Kasumi-1 (cell line): ENCODE measurements at places on chromosomes 12 and 14.

GRCh38 chr14:36315159-36315853, 5.1 kb downstream of the MBIP start:
- no peak for DNase-seq

- DNase-seq = peak; percentile 3
Observed at GRCh38 chr14:92880851-92881250, 42.1 kb upstream of the CHGA start.

DNA sequence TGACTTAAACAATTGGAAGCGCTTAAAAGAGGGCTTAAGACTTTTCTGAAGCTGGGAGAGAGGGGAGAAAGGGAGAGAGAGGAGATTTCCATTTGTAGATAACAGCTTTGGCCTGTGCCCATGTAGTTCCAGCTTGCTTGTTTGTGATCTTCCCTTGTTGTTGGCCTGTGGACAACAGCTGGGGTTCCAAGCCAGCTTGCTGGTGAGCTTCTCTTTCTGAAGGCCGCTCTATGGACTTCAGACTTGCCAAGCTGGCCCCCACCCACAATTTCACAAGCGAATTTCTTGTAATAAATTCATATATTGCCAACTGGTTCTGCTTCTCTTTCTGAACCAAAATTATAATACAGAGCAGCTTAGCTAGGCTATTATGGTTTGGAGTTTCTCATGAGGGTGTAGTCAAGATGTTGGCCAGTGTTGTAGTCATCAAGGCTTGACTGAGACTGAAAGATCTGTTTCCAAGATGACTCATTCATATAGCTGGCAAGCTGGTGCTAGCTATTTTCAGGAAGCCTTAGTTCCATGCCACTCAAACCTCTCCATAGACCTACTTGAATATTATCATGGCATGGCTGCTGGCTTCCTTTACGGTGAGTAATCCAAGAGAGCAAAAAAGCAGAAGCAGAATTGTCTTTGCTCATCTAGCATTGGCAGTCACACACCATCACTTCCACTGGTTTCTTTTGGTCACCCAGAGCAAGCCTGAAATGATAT, 89.4 kb downstream of the ATP23 start:
- DNase-seq = peak; percentile 57

- DNase-seq = no peak
Observed at GRCh38 chr14:95140060-95140858, 17.1 kb downstream of the DICER1 start.

DNA sequence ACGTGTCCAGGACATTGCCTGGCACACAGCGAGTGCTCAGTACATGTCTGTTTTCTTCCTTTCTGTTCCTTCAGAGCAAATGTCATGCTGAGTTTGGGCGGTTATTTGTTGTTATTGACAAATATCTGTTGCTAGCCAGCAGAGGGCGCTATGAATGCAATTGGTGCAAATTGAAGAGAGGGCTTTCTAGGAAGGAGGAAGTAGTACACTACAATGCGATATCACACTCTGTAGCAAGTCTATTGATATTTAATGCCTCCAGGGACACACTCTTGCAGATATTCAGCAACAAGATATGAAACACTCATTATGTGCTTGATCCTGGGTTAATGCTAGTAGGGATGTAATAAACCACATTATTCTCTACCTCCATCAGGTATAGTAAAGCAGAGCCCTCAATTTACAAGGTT, 267.3 kb upstream of the SRRM4 start:
- peak; percentile 67 for DNase-seq

GRCh38 chr12:98352218-98352811, 163.1 kb upstream of the TMPO start:
- no peak for DNase-seq

DNA sequence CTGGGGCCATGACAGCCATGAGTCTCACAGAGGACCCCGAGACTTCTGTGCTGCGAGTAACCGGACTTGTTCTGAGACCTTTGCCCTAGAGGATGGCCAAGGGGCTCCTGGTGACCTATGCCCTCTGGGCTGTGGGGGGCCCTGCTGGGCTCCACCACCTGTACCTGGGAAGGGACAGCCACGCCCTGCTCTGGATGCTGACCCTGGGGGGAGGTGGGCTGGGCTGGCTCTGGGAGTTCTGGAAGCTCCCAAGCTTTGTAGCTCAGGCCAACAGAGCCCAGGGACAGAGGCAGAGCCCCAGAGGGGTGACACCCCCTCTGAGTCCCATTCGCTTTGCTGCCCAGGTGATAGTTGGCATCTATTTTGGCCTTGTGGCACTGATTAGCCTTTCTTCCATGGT, 2.1 kb downstream of the DNAJC22 start:
- no peak for DNase-seq

DNA sequence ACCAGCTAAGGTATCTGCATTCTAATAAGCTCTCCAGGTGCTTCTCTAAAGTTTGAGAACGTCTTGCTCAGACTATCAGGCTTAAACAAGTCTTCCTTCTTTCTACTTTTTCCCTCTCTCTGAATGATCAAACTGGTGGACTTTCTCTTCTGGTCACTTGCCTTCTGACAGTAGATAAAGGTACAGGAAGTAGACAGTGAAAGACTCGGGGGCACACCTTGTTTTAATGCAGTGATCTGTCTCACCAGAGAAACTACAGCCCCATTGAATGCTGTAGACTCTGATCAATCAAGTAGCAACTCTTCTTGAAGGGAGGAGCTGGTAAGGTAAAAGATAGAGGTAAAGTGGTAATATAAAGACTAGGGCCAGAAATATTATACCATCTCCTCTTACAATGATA, 48.1 kb upstream of the ATXN7L3B start:
- DNase-seq = no peak

GRCh38 chr14:102575160-102575845, 17.1 kb upstream of the RCOR1 start:
- no peak for DNase-seq

- DNase-seq = peak; percentile 70
Observed at GRCh38 chr14:20499108-20499507, 6.2 kb upstream of the RNASE10 start.

- DNase-seq = no peak
Observed at GRCh38 chr12:10689146-10689545, 15.3 kb upstream of the STYK1 start.

- peak; percentile 36 for DNase-seq
Observed at GRCh38 chr14:59882957-59883356, 12.4 kb upstream of the RTN1 start.

GRCh38 chr12:15732341-15733061, 56.7 kb downstream of the EPS8 start:
- no peak for DNase-seq

GRCh38 chr14:102471921-102472790, 37.4 kb downstream of the ANKRD9 start:
- no peak for DNase-seq

DNA sequence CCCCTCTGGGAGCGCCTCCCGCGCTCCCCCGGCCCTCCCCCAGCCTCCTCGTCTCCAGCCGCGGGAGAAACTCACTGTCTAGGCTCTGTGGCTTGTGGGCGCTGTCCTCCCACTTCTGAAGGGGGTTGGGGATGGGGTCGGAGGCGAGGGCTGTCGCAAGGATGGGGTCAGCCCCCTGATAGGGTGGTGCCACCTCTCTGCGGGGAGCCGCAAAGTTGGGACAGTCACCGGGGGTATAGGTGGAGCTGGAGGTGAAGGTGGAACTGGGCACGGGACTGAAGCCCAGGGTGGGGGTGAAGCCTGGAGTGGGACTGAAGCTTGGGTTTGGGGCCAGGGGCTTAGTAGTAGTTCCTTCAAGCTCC, 12.2 kb downstream of the TNFRSF1A start:
- no peak for DNase-seq

DNA sequence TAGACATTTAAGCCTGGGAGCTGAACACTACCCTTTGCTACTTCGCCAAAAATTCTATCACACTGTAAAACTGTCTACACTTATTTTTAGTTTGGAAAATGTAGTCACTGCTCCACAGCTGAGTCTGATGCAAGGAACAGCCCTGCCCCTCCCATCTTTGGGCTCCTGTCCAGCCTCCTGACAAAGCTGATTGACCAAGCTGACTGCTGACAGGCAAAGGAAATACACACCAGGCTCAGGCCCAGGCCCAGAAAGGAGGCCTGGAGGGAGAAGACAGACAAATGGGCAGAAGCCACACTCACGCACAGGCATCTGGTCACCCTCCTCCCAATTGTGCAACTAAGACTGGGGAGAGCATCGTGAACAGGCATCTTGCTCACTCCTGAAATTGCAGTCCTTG, 55.3 kb downstream of the ISCA2 start:
- DNase-seq = no peak

- DNase-seq = no peak
Observed at GRCh38 chr14:69573831-69574262, 824 bp downstream of the CCDC177 start.

GRCh38 chr12:106205208-106206069, 42.4 kb downstream of the CKAP4 start:
- DNase-seq = no peak

DNA sequence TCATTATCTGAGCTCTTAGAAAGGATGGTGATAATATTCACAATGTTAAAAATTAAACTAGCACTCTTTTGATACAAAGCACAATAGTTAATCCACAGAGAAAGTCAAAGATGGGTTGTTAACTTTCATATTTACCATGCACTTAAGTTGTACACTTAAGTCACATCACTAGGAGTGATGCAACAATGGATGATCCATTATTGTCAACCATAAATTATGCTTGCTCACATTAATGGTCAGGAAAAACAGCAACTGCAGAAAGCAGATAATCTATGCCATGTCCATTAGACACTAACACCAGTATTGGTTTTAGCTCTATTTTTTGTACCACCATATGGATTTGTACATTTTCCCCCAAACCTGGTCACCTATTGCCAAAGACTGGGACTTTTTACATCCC, 195.5 kb downstream of the FOXA1 start:
- no peak for DNase-seq

GRCh38 chr12:70692681-70693288, 55.6 kb upstream of the PTPRB start:
- peak; percentile 38 for DNase-seq

- DNase-seq = no peak
Observed at GRCh38 chr14:74507085-74507484, 13.5 kb downstream of the ISCA2 start.

GRCh38 chr14:43408472-43408871, 1098.6 kb downstream of the FSCB start:
- DNase-seq = no peak

DNA sequence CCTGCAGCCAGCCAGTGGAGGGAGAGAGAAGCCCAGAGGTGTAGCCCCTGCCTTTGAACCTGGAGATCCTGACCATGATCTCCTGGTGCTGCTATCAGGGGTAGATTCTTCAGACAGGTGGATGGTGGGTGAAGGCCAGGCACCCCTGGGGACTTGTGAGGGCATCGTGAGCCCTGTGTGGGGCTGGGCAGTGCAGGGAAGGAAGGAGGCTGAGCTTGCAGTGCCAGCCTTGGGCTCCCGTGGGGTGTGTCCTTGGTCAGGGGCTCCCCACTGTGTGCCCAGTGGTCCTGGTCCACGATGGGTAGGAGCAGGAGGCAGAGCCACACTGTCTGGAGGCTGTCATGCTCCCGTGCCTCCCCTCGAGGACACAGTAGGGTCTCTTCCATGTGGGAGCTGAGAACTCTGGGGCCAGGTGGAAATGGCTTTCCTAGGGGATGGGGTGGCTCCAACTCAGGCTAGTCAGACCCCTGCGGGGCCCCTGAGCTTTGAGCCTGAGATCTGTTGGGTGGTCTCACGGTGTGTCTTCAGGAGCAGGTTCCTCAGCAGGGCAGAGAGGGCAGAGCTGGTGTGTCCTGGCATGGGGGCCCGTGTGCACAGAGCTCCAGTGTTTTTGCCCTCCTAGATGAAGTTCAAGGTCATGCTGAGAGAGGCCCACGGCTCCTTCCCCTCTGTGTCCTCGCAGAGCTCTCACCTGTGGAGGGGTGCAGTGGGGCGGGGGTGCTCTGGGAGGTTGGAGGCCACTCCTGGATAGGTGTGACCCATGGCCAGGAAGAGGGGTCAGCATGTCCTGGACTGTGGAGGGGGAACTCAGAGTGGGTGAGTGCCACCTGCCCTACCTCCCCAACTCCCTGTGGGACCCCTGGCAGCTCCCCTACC, 25.0 kb downstream of the RTL1 start:
- DNase-seq = no peak

GRCh38 chr14:75249251-75249957, 29.2 kb upstream of the FOS start:
- DNase-seq = peak; percentile 68

DNA sequence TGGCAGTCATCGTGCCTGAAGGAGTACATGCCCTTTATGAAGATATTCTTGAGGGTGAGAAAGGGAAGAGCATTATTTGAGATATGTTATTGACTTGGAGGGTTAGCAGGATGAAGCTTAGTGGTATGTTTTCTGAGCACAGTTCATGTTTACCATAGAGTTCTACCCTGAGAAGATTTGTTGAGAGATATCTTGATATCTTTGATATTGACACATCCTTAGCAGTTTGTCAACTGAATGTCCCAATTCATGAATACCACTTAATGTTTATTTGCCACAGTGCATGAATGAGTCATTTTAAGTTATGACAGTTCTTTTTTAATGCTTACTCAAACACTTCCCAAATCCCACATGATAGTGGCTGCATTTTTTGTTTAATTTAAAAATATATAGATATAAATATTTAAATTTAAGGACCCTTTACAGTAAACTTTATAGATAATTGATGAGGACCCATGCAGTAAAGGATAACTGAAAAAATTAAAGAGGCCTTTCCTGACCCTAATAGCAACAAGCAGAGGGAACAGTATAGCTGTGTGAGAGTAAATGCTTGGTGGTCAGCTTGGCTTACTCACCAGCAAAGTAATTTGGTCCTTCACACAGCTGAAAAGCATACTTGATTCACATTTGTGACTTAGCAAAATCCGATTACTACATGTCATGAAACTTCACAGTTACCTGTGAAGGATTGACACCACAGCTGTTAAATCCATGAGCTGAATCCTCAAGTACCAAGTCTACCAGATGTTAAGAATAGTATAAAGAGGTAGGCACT, 25.8 kb downstream of the SLC39A9 start:
- DNase-seq = no peak

DNA sequence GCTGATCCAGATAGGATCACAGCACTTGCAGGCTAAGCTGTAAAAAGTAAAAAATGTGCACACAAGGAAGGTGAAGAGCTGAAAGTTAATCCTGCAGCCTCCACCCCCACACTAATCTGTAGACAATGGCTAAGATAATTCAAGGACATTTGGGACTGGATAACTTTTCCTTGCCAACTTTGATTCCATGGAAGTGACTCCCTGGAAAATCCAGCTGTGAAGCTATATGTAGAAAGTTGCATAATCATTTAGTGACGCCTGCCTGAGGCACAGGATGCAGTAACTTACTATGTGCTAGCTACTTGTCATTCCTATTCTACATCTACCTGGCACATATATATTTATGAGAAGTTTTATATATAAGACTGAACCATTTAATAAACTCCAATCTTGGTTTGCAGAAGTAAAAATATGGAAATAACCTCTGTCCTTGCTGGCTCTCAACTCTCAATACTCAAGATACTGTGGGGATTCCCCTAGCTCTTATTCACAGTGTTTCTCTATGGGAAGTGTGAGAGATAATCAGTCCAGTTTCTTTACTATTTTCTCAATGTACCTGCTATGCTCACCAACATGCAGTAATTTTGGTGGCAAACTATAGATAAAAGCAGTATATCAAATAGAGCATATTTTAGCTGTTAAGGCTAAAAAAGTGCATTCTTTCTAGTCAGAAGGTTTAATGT, 14.8 kb downstream of the LDHB start:
- no peak for DNase-seq

- no peak for DNase-seq
Observed at GRCh38 chr12:68203460-68203875, 22.1 kb downstream of the IL26 start.
